ENCODE measurements at places on chromosomes 5 and 9.

DNA sequence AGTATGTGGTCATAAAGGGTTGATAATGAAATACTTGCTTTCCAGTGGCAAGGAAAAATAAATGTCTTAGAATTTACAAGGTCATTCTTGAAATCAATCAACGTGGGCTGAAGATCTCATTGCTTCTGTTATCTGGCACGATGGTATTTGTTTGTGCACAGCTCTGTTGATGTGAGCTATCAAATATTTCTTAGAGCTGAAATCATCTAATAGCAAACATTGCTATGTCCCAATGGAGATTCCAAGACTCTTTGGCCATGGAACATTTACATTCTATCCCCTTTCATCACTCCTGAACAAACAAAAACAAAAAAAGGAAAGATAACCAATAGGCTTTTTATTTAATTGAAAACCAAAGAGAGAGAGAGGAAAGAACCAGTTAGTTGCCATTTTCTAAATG lies 111.5 kb upstream of the CCDC152 start:
- DNase-seq, result no peak

- no peak for DNase-seq
Observed at GRCh38 chr5:116772152-116772501, 197.5 kb upstream of the SEMA6A start.

- DNase-seq, result no peak
Observed at GRCh38 chr9:98900244-98900643, 43.5 kb upstream of the COL15A1 start.

DNA sequence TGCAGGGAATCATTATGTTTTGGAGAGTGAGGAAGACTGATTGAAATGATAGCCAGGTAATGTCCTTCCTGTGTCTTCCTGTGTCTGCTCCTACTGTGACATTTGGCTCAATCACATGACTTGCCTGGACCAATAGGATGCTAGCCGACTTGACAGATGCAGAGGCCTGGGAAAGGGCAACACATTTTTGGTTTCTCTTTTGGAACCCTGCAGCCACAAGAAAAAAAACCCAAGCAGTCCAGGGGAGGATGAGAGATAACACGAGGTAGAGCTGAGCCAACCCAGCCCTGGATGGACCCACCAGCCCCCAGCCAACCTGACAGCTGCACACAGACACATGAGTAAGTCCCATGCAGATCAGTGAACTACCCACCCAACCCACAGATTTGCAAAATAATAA lies 256.1 kb upstream of the SMARCA2 start:
- DNase-seq, result no peak

DNA sequence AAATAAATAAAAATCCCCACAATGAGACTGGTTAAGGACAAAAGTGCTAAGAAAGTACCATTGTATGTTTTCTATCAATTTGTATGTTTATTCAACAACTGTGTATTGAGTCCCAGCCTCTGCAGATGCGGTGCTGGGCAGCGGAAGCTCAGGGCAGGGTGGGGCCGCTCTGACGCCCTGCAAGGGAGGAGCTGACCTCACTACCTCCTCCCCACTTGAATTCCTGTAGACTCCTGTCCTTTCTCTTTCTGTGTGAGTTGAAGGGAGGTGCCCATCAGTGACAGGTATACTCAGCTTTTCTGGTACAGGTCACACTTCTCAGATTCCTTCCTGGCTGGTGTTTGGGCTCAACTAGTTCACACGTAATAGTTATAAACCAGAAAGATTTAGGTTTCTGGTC lies 27.0 kb downstream of the ANGPTL2 start:
- DNase-seq, result no peak

DNA sequence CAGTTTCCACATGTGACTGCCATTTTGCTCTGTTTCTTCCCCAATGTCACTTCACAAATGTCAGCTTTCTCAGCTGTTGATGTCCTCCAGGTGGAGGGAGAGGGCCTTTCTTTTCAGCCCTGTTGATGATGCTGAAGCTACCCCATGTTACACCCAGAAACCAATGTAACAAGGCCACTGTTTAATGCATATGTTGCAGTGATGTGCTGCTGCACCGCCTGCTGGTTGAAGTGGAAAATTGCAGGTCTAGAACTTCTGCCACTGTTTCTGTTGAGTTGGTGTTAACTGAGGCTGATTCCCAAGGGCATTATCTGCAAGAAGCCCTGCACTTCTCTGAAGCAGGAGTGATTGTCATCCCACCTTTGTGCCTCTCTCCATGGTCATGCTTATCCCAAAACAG lies 428.4 kb downstream of the KDM4C start:
- peak; percentile 6 for DNase-seq

DNA sequence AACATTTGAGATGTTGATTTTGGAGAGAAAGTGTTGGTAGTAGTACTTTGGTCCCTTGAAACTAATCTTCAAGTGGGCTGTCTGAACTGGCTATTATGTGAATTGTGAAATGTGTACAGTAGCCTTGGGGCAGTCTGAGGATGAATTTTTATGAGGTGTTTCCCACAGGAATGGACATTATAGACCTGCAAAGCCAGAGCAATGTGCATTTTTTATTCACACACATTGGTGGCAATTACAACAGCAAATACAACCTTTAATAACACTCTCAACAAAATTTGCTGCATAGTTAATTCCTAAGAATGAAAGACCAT lies 147.0 kb downstream of the PAM start:
- no peak for DNase-seq

- no peak for DNase-seq
Observed at GRCh38 chr5:153796527-153796926, 242.2 kb downstream of the FAM114A2 start.

DNA sequence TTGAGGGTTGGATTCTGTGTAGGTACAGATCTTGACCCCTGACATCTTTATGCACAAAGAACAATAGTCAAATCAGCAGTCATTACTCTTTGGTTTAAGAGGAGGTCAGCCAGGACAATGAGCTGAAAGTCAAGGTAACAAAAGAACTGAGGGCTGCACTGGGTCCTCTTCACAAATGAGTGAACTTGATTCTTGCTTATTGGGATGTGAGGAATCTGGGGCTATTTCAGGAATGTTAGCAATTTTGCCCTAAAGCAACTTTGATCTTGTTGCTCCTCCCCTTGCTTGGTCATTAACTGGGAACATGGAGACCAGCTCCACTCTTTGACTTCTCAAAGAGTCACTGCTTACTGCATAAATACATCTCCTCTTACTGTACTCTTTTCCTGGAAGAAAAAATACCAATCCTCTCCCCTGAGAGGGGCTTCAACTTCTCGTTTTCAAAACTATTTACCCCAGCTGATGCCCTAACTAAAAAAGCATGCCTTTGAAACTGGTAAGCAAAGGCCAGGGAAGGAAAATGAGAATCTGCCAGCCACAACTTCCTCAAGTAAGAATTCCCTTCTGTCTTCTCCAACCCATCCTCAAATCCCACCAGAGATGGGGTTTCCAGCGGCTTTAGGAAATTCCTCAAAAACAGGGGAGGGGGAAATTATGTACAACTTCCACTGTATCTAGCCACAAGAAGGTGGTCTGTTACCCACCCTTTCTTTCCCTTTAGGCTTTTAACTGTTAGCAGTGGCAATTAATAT lies 368.3 kb downstream of the ENC1 start:
- no peak for DNase-seq

DNA sequence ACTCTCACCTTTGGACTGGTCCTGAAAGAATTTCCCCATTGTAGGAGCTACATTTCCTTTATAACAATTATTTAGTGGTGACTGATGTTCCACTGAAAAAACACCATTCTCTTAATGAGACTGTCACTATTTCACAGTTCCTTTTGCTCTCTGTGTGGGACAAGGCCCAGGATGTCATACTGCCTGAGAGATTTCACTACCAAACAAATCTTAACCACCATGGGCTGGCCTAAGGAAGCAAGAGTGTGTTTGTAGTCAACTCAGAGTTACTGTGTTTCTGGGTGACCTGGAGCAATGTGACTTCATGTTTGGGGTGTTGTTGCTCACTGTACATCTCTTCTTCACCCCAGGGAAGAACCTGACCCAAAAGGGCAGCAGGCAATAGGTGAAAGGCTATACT lies 50.1 kb upstream of the ZNF608 start:
- no peak for DNase-seq

- no peak for DNase-seq
Observed at GRCh38 chr5:37710965-37711364, 128.9 kb downstream of the GDNF start.
